Amygdala (tissue), 56 donors: ENCODE measurements at places on chromosomes 6 and 20.

- DNase-seq = no peak
These were observed 16.9 kb downstream of the RREB1 start for GRCh38 chr6:7124636-7125035.

GRCh38 chr6:18973251-18973650, 586.1 kb downstream of the RNF144B start:
- no peak for DNase-seq

DNA sequence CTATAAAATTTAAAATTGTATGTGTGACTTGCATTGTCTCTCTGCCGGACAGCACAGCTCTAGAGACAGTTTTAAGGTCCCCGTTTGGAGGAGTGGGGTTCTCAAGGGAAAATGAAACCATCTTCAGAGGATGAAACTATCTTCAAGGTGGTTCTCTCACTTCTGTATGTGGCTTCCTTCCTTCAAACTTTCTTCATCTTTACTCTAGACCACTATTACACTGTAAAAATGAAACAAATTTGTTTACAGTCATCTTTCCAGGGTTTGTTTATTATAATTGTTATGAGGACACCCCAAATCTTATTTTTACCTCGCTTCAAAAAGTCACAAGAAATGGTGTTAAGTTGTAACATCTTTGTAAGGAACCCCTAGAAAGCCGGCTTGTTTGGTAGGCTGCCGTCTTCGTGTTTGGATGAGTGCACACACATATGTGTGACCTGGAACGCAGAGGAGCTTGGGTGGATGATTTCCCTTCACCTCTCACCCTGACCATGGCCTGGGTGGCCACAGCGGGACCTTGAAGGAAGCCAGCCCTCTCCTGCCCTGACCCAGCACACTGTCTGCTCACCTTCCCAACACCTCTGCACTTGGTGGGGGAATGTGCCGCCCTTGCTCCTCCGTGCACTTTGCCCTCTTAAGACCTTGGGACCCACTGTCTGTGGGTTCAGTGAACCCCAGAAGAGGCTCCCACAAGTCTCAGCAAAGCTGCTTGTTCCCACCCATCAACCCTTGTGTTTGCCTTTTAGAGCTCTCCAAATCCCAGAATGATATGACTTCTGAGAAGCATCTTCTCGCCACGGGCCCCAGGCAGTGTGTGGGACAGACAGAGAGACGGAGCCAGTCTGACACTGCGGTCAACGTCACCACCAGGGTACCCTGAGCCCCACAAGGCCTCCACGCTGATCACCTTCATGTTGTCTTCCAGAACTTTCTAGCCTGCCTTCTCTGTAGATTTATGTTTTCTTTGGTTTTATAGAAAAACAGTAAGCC, 67.8 kb downstream of the SYTL3 start:
- no peak for DNase-seq

GRCh38 chr20:20226554-20226953, 141.3 kb upstream of the INSM1 start:
- no peak for DNase-seq

GRCh38 chr20:10110151-10110550, 75.4 kb downstream of the ANKEF1 start:
- no peak for DNase-seq

- no peak for DNase-seq
These were observed 93.9 kb upstream of the FOXC1 start for GRCh38 chr6:1515781-1516180.

GRCh38 chr20:1391640-1392442, 1.0 kb downstream of the FKBP1A start:
- no peak for DNase-seq

- peak; percentile 79 for DNase-seq
These were observed 42.3 kb upstream of the NAA20 start for GRCh38 chr20:19974630-19975435.
